Occipital lobe (tissue), 3 donors: ENCODE measurements at places on chromosomes 2 and 18. TPM values are rescaled to one million over a fixed set of nuclear protein-coding genes. Genes with fewer than 3 reads are reported as not detected.

GRCh38 chr2:13650586-13651180 is 933.9 kb downstream of the TRIB2 start:
- no peak for DNase-seq

- no peak for DNase-seq
Observed at GRCh38 chr2:120401275-120402066, 55.5 kb downstream of the INHBB start.

DNA sequence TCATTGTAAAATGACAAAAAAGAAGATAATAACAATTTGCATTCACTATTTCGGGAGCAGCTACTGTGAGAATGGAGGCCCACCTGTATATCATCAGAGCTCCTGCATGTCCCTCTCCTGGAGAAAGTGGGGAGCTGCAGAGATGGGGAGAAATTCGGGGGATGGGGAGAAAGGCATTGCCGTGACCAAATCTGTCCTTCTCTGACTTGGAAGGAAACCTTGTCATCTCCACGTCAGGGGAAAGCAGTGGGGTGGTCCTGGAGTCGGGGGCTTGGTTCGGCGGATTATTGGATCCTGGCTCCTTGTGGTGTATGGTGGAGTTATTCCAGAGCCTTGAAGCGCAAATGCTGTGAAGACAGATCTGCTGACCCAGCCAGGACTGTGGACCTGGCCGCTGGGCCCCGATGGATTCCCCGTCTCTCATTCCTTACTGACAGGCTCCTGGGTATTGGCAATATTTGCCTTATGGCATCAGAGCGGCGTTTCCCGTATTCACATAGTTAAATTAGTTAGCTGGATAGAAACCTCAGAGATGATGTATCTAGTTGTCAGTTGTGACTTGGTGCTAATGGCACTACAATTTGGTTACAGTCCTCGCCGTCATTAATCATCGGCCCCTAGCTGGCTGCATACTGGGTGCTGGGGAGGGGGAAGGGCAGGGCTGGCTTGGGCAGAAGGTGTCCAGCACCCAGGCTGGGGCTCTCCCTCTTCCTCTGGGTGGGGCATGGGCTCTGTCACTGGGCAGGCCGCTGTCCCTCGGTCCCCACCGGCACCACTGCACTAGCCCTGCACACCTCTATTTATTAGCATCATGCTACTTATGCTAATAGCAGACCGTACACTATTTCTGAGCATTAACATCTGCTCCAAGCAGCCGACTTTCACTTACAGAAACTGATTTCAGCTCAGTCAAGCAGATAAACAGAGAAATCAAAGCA is 31.7 kb downstream of the CELF4 start:
- no peak for DNase-seq

- DNase-seq: no peak
Observed at GRCh38 chr2:150259746-150260145, 227.7 kb downstream of the RND3 start.

DNA sequence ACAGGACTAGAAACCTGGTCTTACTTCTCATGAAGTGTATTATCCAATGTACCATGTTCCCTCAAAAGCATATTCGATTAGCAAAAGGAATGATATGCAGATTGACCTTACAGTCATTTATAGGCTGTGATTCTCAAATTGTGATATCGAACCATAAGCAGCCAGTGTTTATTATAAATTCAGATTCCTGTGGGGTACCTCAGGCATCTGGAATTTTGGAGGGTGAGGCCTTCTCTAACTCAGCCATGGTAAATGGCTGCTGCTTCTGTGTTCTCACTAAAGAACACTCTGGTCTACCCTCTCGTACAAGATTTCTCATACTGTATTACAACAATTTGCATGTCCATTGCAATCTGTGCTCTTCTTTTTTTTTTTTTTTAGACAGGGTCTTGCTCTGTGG is 84.5 kb downstream of the PRPF40A start:
- no peak for DNase-seq

DNA sequence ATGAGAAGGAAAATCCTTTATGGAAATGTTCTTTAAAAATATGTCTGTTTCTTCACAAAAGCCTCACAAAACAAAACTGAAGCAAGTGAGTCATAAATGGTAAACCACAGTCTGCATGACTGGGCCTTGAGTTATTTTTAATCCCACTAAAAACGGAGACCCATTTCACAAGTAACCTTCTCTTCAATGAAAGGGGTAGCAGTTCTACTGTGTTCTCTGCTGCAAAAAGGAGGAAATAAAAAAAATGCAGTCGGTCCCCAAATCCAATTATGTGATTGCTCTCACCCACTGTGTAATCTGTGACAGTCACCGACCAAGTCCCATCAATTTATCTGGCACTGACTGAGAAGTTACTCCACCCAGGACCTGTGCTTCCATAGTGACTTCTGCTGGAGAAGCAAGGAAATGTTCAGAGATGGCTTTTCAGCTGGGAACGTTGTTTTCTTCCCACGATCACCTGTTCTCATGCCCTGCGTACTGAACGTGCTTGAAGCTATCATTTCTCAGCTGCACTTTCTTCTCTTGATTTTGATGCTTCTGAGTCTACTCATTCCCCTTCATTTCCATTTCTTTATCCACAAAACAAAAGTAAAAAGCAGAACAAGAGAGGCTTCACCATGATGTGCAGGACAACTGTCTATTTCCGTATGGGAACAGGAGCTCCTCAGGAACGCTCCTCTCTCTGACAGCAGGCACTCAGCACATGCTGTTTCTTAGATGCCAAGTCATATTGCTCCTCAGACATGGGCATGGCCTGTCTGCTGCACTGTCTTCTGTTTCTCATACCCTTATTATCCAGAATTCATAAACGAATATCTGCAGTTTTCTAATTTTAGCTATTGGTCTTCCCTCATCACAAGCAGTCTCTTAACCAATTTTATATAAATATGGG is 80.0 kb upstream of the TMEM200C start:
- DNase-seq: no peak

DNA sequence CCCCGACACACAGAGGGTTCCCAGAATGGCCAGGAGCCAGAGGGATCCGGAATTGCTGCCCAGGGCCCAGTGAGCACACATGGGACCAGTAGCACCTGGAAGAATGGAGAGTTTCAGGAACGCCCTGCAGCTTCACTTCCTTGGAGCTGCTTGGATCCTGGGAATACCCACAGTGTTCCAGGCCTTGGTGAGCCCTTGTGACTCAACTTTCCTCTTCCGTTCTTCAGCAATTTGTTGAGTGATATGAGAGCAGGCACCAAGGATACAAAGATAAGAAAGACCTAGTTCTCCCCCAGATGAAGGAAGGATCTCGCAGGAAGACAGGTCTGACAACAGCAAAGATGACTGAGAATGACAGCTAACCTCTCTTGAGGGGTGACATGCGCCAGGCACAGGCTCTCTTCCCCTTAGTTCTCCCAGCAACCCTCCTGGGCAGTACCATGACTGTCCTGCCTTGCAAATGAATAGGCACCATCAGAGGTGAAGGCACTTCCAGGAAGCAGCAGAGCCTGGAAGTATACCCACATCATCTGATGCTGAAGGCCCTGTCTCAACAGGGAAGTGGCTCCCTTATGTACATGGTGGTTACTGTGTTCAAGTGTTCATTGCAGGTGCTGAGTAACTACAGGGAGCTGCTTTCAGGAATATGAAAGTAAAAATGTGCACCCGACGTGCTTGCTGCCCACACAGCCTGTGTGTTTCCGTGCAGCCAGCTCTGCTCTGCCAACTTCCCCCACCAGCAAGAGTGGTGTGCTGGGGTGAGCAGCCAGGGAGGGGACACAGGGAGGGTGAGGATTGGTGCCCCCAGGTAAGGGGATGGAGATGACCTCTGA is 116.2 kb downstream of the STPG4 start:
- DNase-seq: no peak

- no peak for DNase-seq
Observed at GRCh38 chr2:38233231-38233983, 143.7 kb downstream of the ATL2 start.

GRCh38 chr2:11248-11941 is 34.9 kb downstream of the FAM110C start:
- no peak for DNase-seq

GRCh38 chr2:51103205-51103604 is 71.3 kb upstream of the NRXN1 start:
- DNase-seq: no peak

- DNase-seq: no peak
Observed at GRCh38 chr2:46202987-46203386, 94.2 kb upstream of the EPAS1 start.

DNA sequence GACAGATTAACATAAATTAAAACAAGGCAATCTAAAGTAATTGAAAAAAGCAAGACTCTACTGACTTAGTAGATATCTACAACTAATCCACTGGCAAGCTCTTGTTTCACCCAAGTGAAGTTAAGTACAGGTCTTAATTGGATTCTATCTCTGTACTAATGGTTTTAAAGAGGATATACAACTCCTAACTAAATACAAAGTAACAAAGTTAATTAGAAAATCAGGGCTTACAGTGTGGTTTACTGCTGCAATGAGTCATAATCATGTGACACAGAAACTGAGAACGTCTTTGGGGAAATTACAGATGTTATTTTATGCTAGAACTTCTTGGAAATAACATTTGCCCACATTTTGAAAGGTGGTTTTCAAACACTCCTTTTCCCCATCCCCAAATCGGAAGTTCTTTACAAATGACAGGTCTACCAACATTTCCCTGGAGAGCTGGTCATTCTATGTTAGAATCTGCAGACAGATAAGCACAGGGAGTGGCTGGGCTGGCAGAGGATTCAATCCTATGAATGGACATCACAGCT is 245.3 kb downstream of the STK39 start:
- no peak for DNase-seq

- DNase-seq: no peak
Observed at GRCh38 chr2:54341656-54342055, 85.6 kb upstream of the TSPYL6 start.

DNA sequence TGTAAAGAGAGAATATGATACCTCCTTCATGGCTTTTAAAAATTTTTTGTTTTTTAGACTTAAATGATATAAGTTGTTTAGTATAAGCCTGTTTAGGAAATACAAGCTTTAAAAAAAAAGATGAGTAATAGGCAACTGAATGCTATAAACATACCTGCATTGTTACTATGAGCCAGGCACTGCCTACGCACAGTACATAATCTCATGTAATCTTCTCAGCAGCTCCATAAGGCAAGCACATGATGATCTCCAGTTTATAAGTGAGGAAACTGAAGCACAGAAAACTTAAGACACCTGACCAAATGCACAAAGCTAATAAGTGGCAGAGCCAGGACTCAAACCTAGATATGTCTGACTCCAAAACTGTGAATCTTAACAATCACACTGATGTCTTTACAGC is 156.3 kb upstream of the SLC1A4 start:
- DNase-seq: no peak

DNA sequence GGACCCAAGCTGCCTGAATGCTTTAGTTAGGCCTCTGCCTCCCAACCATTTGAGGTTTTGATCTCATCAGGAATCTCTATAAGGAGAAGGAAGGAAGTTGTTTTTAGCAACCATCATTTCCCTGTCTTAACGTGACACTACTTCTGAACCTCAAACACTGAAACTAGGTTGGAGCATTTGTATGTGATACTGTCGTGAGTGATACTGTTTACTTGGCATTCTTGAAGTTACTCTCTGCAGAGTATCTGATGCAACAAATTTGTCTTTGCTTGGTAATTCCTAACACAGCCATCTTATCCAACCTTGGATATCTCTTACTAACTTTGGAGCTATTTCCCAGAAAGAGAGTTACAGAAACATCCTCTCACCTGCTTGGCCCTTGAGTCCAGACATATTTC is 22.1 kb downstream of the TTLL4 start:
- DNase-seq: no peak

DNA sequence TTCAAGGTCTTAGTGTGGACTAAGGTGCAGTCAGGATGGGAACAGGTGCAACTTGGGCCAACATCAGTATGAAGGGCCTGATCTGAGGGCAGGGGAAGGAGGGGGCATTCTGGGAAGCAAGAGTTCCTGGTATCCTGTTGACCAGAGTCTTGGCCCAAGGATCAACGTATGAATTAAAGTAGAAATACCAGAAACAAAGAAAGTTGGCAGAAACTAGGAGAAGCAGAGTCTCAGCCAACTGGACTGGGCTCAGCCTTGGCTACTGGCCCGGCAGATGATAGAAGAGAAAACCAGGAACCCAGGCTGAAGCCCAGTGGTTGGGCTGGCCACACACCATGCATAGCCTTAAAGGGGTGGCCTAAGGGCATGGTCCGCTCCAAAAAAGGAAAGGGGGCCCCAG is 2.3 kb downstream of the CETN1 start:
- no peak for DNase-seq

GRCh38 chr2:103367877-103368276 is 606.0 kb downstream of the TMEM182 start:
- no peak for DNase-seq

DNA sequence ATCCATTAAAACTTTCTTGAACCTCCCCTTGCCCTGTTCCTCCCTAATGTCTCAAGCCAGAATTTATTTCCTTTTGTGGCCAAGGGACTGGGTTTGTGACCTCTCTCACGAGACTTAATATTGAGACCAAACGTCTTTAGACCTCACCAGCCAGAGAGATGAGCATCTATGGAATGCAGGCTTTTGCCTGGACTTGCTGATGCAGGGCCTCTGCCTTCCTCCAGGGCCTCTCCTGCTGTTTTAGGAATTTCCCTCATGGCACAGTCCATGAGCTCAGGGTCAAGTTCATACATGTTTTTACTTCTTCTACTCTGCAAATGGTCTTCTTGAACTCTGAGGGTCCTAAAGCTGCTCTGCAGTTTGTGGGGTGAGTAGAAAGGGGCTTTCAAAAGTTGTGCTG is 22.3 kb downstream of the IL1B start:
- no peak for DNase-seq

DNA sequence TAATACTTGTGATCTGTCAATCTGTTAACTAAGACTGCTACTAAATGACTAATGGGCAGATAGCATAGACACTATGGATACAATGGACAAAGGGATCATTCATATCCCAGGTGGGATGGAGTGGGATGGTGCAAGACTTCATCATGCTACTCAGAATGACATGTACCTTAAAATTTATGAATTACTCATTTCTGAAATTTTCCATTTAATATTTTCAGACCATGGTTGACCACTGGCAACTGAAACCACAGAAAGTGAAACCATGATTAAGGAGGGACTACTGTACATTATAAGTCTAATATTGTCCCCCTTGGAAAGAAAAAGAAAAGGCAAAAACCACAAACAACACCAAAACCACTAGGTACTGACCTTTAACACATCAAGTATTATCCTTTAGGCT is 247.0 kb upstream of the SYT4 start:
- no peak for DNase-seq

GRCh38 chr2:199956062-199956380 is 639 bp downstream of the MAIP1 start:
- no peak for DNase-seq

- DNase-seq: no peak
Observed at GRCh38 chr2:222494104-222494739, 69.9 kb downstream of the SGPP2 start.

RFX8 gene
- 0.47 TPM for total RNA-seq

COLEC12 gene
- total RNA-seq: 15.4 TPM

LINC00305 gene
- not detected for total RNA-seq

TSN gene
- 78.3 TPM for total RNA-seq

SLC30A3 gene
- total RNA-seq: 0.47 TPM

ALLC gene
- not detected for total RNA-seq

TTC21B gene
- 68.3 TPM for total RNA-seq

NTSR2 gene
- 0.31 TPM for total RNA-seq

ROCK2 gene
- 68.2 TPM for total RNA-seq
